Endothelial cell of umbilical vein (primary cell): ENCODE measurements at places on chromosomes 2 and 18. TPM values are rescaled to one million over a fixed set of nuclear protein-coding genes. Genes with fewer than 3 reads are reported as not detected.

- peaks cover 23% of the 10 kb centered on the region for H3K4me1 ChIP-seq
- H3K36me3 ChIP-seq: peaks cover 9% of the 10 kb centered on the region
- peak; percentile 38 for DNase-seq
- no peak overlapping the region for H3K4me3 ChIP-seq
- no peak overlapping the region for H3K27ac ChIP-seq
Observed at GRCh38 chr18:25313268-25313667, 38.7 kb downstream of the ZNF521 start.

SERPINB12 gene
- total RNA-seq: not detected in 2 replicates

DNA sequence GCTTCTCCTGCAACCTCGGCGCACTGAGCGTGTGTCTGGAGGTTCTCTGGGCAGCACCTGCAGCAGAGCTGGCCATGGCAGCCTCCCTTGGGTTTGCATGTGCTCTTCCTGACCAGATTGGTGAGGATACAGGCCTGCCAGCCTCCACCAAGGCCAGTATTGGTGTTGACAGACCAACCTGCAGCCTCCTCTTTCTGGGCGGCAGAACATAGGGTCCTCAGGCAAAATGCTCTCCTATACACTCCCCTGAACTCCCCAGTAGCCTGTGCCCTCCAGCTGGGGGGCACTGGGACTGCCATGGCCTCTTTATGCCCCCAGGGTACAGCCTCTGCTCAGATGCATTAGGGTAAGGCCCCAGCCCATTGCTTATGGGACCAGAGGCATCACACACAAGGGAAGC is 131.9 kb upstream of the SPRED2 start:
- H3K27ac ChIP-seq: no peak overlapping the region
- peaks cover 5% of the 10 kb centered on the region for H3K27me3 ChIP-seq
- H3K4me3 ChIP-seq: no peak overlapping the region
- no peaks in the 10 kb centered on the region for H3K4me1 ChIP-seq

DNA sequence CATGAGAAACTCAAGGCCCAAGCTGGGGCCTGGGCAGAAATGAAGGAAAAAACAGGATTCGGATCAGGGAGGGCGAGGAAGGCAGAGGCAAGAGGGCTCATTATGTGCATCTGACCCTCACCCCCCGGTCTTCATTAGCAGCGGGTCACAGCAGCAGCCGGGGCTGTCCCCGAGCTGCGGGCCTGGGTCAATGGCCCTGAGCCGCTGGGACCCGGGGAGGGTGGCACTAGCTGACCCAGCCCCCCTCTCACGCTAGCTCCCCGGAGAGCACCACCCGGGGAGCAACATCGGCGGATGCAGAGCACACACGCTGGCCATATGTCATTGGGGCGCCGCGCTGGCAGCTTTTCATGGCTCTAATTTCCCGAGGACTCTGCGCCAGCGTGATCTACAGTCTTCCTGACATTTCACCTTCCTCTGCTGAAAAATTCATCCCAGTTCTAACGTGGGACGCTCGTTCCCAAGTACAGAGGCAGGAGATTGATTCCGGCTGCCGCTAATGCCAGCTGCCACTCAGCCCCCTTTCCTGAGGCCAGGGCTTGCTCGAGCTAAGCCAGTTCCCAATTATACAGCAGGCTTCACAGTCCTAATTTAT is 63.7 kb downstream of the EIPR1 start:
- DNase-seq: no peak
- H3K27ac ChIP-seq: no peak overlapping the region
- H3K4me3 ChIP-seq: no peak overlapping the region

DNA sequence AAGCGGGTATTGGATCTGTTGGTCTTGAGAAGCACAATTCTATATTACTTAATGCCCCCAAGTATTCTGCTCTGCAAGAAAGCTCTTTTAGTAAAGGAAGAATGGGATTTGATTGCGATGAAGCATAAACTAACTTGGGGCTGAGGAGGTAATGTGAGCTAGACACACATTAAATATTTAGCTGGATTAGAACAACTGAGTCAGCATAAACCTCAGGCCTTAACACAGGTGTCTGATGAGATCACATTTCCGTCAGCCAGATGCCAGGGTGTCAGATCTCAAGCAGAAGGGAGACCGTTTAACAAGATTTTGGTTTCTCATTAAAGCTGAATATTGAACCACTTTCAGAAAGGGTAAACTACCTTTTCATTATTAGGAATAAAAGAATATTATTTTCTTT is 94.5 kb downstream of the GYPC start:
- H3K27me3 ChIP-seq: no peaks in the 10 kb centered on the region
- no peak for DNase-seq
- H3K4me1 ChIP-seq: no peaks in the 10 kb centered on the region
- no peaks in the 10 kb centered on the region for H3K36me3 ChIP-seq

- no peak for DNase-seq
- H3K4me3 ChIP-seq: no peak overlapping the region
- H3K27me3 ChIP-seq: no peaks in the 10 kb centered on the region
Observed at GRCh38 chr2:226216575-226216974, 583.0 kb downstream of the IRS1 start.

- H3K27me3 ChIP-seq: peaks cover 29% of the 10 kb centered on the region
- no peak overlapping the region for H3K27ac ChIP-seq
- H3K36me3 ChIP-seq: no peaks in the 10 kb centered on the region
Observed at GRCh38 chr18:79796016-79796415, 1.7 kb upstream of the KCNG2 start.

BCL2 gene
- total RNA-seq: 3.8 and 5.0 TPM in 2 replicates

SLC9A2 gene
- not detected in 2 replicates for total RNA-seq

TBR1 gene
- total RNA-seq: 0.09 and 0.11 TPM in 2 replicates

SCYGR4 gene
- not detected in 2 replicates for total RNA-seq

XDH gene
- not detected in 2 replicates for total RNA-seq

- no peaks in the 10 kb centered on the region for H3K27me3 ChIP-seq
- no peak for DNase-seq
- H3K36me3 ChIP-seq: no peaks in the 10 kb centered on the region
- no peak overlapping the region for H3K27ac ChIP-seq
- no peaks in the 10 kb centered on the region for H3K4me1 ChIP-seq
Observed at GRCh38 chr18:21215490-21215889, 26.5 kb upstream of the GREB1L start.
